Fibroblast of lung (primary cell): ENCODE measurements at places on chromosomes 1 and 21. TPM values are rescaled to one million over a fixed set of nuclear protein-coding genes. Genes with fewer than 3 reads are reported as not detected.

The TBX15 gene
- total RNA-seq, result 0.26 and 0.99 TPM in 2 replicates

The COX20 gene
- total RNA-seq, result 14.9 and 22.8 TPM in 2 replicates

The SEMA4A gene
- 0.77 and 0.99 TPM in 2 replicates for total RNA-seq

The TMIGD3 gene
- not detected in 2 replicates for total RNA-seq

The SERPINC1 gene
- total RNA-seq, result under 0.01 TPM in 1 of 2 replicates, not detected in the other

The EIF3I gene
- total RNA-seq, result 246 and 277 TPM in 2 replicates
